HTR-8/SVneo (cell line): ENCODE measurements at places on chromosomes 2 and 18.
A peak's percentile ranks its signal among the peaks of the same experiment; 100 is the strongest.

- no peak for DNase-seq
Observed at GRCh38 chr2:233358335-233358734, 4.0 kb downstream of the DGKD start.

- DNase-seq: no peak
Observed at GRCh38 chr2:44934038-44934982, 7.2 kb upstream of the SIX3 start.

DNA sequence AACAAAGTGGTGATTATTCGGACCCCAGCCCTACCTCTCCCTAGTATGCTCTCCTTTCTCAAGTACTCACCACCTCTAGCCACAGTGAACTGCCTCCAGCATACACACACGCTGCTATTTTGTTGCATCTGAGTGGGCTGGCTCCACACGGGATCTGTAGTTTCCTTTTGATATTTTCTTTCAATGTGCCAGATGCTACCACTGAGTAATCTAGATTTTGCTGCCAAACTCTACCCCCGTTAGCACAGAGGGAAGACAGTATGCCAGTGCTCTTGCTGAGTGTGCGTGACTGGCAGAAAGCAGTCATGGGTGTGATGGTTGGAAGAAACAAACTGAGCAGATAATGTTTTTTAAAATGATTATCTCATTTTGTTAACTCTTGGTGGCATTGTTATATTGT is 11.6 kb downstream of the CFLAR start:
- no peak for DNase-seq

GRCh38 chr2:125310657-125311364 is 1285.7 kb downstream of the CNTNAP5 start:
- no peak for DNase-seq

- DNase-seq: no peak
Observed at GRCh38 chr2:101463911-101464641, 10.8 kb downstream of the RFX8 start.

DNA sequence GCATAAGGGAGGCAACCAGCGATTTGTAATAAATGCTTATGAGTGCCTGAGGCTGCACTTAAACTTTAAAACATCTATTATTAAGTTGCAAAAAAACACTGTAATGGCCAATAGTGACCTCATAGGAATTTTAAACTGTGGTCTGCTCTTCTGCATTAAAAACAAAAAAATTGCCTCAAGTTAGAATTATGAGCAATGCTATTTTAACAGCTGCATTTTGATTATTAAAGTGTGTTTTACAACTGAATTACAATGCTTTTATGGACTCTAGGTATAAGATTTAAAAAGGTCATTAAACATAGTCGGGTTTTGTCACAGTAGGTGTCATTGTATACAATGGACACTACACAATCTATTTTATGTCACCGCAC is 528.7 kb upstream of the FANCL start:
- DNase-seq: no peak

GRCh38 chr2:107088156-107088555 is 202.2 kb upstream of the ST6GAL2 start:
- DNase-seq: no peak

DNA sequence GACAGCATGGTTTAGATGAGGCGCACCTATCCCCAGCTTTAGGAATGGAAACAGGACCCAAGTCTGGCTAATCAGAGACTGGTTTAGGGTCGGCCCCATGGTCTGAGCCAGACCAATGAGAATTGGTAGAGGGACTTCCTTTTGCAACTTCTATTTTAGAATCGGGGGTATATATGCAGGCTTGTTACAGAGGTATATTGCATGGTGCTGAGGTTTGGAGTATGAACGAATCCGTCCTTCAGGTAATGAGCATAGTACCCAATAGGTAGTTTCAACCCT is 1.5 kb upstream of the BOLA3 start:
- no peak for DNase-seq

DNA sequence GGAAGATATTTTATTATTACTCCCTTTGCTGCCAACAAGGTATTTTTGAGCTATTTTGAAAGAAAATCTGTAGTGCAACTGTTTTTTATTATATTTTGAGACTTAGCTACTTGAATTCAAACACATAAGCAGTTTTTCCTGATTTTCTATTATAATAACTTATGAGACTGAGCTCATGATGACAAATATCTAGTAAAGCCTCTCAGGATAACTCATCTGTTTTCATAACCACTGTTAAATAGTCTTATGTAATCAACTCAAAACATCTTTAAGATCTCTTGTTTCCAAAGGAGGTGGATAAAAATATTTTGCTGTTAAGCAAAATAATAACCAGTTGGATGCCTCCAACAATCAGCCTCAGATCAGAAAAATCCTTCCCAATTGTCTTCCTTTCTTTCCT is 21.9 kb upstream of the PPP1CB start:
- no peak for DNase-seq

GRCh38 chr2:137892739-137893138 is 71.5 kb upstream of the HNMT start:
- no peak for DNase-seq

DNA sequence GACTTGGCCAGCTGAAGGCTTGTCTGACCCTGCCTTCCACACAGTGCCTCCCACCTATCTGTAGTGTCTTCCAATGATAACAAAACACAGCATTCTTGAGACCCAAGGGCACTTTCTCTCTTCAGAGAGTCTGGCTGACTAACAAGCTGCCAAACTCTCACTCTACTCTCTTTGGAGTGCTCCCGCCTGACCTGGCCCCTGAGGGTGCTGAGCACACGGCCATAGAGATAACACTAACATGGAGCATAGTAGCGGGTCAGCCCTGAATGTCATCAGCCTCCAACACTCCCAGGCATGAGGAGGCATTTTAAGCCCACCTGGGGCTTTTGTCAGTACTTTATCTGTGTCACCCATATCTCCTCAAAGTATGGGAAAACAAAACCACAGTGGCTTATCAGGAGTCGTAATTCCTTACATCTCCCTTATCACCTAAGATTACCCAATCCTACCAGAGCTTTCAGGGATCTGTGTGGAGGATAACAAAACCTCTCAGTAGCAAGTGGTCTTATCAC is 160.3 kb upstream of the TCF4 start:
- DNase-seq: no peak

DNA sequence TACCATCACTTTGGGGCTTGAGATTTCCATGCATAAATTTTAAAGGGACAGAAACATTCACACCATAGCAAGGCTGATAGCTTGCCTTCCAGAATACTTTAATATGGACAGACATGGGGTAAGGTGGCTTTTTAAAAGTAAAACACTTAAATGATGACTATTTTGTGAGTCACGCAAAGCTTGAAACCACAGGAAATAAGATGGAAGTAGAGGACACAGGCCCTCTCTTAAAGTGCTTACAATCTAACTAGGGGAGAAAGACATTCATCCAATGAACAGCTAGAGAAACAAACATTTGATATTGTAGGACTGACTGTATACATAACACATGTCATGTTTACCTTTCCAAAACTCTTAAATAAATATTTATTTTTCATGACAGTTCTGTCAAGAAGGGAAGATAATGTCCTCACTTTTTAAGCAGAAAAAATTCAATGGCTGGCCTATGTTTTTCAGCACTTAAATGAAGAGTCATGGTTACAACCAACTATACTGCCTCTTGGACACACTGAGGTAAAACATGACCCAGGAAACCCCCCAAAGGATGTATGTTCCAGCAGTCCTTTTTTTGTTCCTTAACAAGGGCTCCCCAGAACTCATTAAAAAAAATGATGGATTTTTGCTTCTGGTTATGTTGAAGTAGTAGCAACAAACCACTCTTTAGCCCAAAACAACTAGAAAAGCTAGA is 120.0 kb upstream of the RBMS1 start:
- no peak for DNase-seq

GRCh38 chr2:67446491-67446911 is 49.4 kb downstream of the ETAA1 start:
- DNase-seq: no peak

DNA sequence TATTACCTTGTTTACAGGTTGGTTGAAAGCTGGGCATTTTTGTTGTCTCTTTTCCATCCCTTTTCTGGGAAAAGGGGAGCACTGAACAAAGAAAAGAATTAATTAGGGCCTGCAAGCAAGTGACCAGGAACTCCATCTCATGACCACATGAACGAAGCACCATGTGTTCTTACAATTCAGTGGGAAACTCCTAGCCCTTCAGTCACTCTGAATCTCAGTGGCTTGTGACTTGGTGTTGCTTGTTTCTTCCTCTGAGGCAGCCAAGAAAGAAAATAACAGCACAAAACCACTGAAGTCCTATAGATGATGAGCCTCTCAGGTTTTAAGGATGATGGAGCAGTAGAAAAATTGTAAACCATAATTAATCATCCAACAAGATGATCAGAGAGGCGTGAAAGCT is 129.1 kb upstream of the CAB39 start:
- DNase-seq: no peak

DNA sequence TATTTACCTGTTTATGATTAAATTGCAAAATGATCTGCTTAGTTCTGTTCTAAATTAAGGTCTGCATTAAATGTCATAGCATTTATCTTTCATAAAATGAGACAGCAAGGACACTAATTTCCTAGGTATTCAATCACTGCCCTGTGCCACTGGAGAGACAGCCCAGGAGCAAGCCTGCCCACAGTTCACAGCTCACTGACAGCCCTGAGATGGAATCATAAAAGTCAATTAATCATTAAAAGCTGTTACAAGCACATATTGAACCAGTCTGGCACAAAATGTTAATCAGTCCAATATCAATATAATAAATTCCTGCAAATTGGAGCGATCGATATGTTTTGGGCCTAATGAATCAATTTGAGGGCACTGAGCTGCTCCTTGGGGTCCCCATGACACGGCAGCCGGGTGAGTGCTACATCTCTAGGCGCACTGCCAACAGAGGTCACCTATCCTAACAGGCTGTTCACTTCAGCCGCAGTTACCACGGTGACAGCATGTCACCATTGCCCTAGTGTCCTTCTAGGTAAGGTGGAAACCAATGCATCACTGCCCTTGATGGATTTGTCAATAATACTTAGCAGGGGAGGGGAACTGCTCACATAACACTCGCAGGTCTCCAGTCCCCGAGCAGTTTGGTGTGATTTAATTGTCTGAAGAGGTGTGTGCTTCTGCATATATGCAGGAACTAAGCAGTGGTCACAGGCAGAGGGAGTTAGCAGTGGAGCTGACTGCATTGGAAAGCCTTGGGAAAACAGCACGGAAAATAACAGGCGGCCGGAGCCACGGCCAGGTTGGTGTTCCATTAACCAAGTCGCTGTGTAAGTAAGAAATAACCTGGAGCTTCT is 47.3 kb downstream of the POU3F3 start:
- DNase-seq: no peak

GRCh38 chr2:32290000-32290339 is 12.3 kb downstream of the YIPF4 start:
- DNase-seq: no peak

- DNase-seq: no peak
Observed at GRCh38 chr2:109335631-109336176, 206.7 kb downstream of the SH3RF3 start.

DNA sequence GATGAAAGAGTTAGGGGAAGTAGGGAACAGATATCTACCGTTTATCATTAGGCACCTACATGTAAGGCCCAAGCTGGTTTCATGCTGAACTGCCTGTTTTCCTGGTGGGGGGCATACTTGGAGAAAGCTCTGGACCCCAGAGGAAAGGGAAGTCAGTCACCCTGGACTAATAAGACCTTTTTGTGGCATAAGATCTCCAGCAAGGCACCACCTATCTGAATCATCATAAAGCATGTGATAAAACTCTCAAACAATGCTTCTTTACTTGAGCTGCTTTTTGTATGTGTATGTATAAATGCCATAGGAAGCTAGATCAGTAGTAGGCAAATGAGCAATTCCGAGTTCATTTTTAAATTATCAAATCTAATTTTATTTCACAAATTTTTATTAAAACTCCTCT is 104.8 kb downstream of the TANC1 start:
- DNase-seq: no peak

- no peak for DNase-seq
Observed at GRCh38 chr2:167692936-167693335, 554.5 kb downstream of the STK39 start.

GRCh38 chr2:96113367-96113677 is 3.0 kb downstream of the ADRA2B start:
- no peak for DNase-seq

DNA sequence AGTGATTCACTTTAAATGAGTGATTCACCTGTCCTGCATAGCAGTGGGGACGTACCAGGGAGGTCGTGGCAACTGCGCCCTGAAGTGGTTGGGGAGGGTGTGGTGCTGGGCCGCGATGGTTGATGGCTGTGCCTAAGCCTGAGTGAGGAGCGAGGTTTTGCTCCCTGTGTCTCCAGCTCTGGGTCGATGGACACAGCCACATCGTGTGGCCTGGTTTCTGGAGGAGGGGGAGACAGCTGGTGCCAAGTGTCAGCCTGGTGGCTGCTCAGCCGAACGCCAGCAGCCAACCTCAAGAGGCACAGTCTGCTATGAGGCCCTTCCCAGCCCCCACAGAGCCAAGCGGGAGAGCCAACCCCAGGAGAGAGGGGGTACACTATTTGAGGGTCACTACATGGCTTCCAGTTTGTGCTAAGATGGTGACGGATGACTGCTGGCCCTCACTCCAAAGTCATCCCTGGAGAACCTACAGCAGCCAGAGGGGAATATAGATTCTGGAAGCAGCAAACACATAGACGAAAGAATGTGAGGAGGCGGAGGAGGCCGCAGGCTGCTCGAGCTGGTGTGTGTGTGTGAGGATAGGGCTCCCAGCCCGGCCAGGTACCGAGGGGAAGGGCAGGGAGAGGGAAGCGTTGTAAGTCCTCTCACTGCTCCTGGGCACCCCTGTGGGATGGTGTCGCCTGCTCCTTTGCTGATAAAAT is 58.6 kb upstream of the OTOF start:
- DNase-seq: no peak

- DNase-seq: no peak
Observed at GRCh38 chr2:230968921-230969658, 26.8 kb upstream of the SPATA3 start.

- DNase-seq: no peak
Observed at GRCh38 chr2:204967199-204967960, 422.1 kb downstream of the PARD3B start.

DNA sequence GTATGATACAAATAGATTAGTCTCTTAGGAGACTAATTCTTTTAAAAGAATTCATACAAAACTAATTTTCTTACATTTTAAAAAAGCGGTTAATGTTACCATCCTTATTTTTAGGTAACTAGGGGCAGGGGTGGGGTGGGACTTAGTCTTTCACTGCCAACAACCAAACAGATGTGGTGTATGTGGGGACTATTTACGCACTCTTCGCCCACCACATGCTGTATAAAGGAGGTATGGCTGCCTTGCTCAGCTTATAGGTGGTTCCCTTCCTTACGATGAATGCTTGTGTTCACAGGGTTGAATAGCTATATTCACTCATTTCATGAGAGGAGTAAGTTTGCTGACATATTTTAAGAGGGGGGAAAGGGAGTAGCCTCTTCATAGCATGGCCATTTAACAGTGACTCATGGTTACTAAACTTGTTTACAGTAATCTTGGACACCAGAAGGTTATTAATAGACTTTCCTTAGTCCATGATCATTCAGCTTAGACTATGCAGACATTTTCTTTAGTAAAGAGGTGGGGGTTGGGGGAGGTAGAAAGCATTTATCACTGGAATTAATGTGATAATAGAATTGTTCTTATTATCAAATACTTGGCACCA is 61.8 kb downstream of the CAB39 start:
- no peak for DNase-seq

GRCh38 chr2:96868555-96869280 is 1.2 kb downstream of the SEMA4C start:
- DNase-seq: peak; percentile 99

- DNase-seq: no peak
Observed at GRCh38 chr2:64825831-64826491, 163.2 kb upstream of the SLC1A4 start.

- DNase-seq: no peak
Observed at GRCh38 chr2:226578373-226578772, 221.2 kb downstream of the IRS1 start.
